ENCODE measurements at places on chromosomes 2 and 18. TPM values are rescaled to one million over a fixed set of nuclear protein-coding genes. Genes with fewer than 3 reads are reported as not detected.

Gene TMEM163
- not detected for total RNA-seq

Gene SCN3A
- total RNA-seq: not detected

Gene CXCR4
- not detected for total RNA-seq

Gene FER1L5
- 0.34 TPM for total RNA-seq
